Vagina (tissue), 2 donors: ENCODE measurements at places on chromosomes 6 and 20. TPM values are rescaled to one million over a fixed set of nuclear protein-coding genes. Genes with fewer than 3 reads are reported as not detected.

The GABRR1 gene
- total RNA-seq, result not detected

- no peak for DNase-seq
These were observed 29.9 kb downstream of the HS3ST5 start for GRCh38 chr6:114312931-114313330.

GRCh38 chr6:150213301-150213700 lies 70.5 kb downstream of the PPP1R14C start:
- no peak for DNase-seq

The SPATS1 gene
- total RNA-seq, result not detected

The GSTA3 gene
- not detected for total RNA-seq
